ENCODE measurements at places on chromosomes 3 and 15. TPM values are rescaled to one million over a fixed set of nuclear protein-coding genes. Genes with fewer than 3 reads are reported as not detected.

Gene SLC12A1
- not detected for total RNA-seq

Gene CLDN18
- not detected for total RNA-seq

Gene FETUB
- not detected for total RNA-seq

Gene ROPN1B
- not detected for total RNA-seq

Gene TRPC1
- total RNA-seq: 3.3 TPM

Gene MEX3B
- total RNA-seq: 0.87 TPM

Gene SLC2A2
- total RNA-seq: not detected

Gene CKMT1A
- not detected for total RNA-seq

Gene GPR15
- 181 TPM for total RNA-seq

All from T-helper 17 cell (primary cell).